ENCODE measurements at places on chromosomes 4 and X.

GRCh38 chr4:31548021-31548420 is 827.9 kb downstream of the PCDH7 start:
- no peak for DNase-seq

GRCh38 chrX:129743821-129744220 is 5.0 kb downstream of the XPNPEP2 start:
- no peak for DNase-seq

DNA sequence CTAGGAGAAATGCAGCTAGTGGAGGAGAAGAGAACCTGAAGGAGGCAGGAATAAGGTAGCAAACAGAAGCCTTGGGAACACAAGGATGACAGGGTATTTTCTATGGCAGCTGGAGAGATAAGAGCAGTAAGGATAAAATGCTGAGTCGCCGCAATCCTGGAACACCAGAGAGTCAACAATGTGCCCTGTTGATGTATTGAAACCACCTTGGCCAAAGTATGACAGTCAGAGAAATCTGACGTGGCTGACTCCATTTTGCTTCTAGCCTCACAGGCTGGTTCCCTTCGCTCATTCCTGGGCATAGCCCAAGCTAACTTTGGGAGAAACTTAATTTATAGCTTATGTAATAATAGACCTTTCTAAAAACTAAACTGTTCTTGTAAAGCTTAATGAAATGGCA is 56.6 kb upstream of the C4orf54 start:
- no peak for DNase-seq

DNA sequence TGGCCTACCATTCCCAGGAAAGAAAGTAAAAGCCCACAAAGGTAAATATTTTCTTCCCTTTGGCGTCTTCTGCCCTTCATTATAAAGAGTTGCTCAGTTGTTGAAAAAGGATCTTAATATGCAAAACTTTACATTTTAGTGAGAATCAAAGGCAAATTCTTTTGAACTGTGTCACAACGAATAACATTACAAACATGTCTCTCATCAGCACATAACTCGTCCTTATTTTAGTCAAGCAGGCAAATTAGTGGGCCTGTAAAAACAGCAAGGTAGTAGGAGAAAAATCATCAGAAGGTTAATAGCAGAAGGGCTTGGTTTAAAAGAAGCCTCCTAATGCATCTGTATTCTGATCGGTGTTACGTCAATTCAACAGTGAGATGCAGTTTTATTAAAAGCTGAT is 647.3 kb upstream of the DIPK2B start:
- no peak for DNase-seq

DNA sequence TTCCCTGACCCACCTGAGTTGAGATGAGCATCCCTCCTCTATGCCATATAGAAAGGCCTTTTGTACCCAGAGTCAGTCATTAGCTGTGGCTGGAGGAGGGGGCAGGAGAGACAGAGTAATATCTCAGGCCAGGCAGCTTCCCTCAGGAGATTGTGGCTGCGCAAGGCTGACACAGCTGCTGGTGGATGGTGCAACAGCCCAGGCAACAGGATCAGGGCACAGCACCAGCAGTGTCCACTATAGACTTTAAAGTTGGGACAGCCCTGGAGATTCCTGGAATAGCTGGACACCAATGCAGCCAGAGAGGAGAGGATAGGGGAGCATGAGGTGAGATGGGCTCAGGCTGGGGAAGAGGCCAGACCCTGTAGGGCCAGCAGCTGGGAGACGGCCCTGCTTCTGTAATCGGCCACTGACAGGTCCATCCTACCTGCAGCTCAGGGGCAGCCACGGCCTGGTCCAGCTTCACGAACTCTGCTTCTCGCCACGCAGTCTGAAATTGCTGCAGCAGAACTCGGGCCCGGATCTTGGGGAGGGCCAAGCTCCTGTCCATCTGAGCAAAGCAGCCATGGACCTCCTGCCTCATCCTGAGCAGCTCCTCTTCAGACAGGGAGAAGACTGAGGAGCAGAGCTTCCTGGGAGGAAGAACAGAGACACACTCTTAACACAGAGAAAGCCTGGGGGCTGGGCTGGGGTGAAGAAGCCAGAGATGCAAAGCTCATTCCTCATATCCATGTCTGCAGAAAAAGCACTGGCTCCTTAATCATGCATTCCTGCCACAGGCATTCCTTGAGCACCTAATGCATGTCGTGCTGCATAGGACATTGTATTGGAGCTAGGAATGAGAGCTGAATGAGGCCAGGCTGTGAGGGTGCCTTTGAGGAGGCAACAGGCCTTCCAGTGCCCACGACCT is 90.1 kb downstream of the EVC2 start:
- no peak for DNase-seq

DNA sequence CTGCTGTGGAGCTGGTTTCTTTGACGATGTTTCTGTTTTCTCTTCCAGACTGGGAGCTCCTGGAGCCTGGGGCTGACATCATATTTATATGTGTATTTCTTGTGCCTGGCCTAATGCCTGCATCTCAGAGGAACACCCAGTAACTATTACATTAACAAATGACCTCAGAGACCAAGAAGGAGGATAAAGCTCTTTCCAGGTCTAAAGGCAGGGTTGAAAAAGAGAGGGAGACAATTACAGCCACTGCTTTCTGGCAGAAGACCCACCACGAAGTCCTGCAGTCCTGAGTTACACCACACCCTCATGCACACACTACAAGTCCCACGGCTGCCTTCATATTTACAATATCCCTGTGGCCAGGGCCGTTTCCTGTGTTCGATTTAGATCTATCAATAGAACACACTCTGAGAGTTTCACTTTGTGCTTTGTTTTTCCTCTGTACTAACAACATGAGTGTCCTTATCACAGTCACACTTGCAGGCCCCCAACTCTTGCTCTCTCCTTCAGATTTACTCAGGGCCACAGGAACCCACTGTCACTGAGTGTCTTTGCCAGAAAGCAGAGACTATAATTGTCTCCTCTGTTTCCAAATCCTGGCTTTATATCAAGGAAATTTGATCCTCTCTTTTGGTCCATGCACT is 535.5 kb downstream of the MID1IP1 start:
- peak; percentile 2 for DNase-seq

DNA sequence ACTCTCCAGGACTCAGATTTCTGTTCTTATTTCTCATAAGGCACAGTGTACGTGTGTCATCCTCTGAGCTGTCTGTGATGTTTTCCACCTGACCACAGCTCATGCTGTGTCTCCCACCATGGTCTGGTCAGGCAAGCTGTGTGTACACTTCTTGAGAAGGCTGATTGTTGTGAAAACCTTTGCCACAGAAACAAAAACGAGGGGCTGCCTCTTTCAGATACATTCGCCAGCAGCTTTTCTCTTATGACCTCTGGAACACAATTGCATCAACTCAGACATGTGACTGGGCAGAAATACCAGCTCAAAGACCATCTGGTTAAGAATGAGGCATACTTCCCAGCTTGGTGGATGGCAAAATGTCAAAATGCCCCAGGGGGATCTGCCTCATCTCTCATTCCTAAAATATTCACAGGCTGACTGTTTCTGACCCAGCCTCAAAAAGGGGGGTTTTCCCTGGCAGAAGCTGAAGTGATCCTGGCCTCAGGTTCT is 46.1 kb downstream of the PGRMC2 start:
- DNase-seq, result no peak

DNA sequence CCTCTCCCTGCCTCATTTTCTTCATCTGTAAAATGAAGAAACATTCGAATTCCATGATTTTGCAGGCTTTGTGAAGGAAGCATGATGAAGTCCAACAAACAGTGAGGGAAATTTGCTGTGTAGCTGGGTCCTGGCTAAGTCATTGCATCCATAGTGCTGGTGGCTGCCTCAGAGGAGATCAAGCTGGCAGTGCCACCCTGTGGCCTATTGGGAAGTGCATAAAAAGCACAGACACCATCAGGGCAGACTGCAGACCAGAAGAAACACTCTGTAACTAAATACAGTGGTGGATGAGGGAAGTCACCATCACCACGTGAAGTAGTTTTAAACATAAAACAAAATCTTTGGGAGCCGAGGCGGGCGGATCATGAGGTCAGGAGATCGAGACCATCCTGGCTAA is 40.7 kb upstream of the DDX3X start:
- peak; percentile 24 for DNase-seq

DNA sequence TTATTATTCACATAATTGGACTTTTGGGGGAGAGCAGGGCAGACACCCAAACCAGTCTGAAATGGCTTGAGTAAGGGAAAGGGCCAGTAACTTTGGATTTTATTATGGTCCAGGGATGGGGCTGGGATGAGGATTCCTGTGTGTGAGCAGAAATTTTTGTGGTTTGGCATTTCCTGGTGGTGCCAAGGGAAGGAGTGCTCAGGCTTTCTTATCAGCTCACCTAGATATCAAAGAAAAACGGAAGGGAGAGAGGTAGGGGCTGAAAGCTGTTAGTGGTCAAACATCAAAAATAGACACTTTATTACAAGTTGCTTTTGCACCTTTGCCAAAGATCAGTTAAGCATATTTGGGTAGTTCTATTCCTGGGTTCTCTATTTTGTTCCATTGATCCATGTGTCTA is 128.5 kb upstream of the DIPK2B start:
- no peak for DNase-seq

DNA sequence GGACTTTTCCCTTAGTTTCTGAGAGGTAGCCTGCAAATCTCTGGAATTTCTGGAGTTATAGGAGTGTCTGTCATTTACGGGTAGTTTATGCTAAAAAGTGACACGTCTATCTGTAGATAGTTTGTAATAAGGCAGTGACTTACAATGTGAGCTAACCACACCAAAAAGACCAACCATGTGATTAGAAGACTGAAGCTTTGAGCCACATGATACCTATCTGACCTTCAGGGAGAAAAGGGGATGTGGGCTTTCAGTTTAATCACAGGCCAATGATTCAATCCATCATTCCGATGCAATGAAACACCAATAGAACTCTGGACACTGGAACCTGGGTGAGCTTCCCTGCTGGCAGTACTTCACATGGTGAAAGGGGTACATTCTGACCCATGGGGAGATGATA is 254.6 kb upstream of the GK2 start:
- peak; percentile 67 for DNase-seq

- DNase-seq, result no peak
Measured at GRCh38 chr4:123052007-123052406, 129.6 kb upstream of the NUDT6 start.

- no peak for DNase-seq
Measured at GRCh38 chr4:23455456-23456158, 434.2 kb downstream of the PPARGC1A start.

GRCh38 chr4:48602763-48603162 is 112.7 kb downstream of the ZAR1 start:
- DNase-seq, result no peak

GRCh38 chrX:7085879-7086278 is 61.6 kb upstream of the STS start:
- no peak for DNase-seq

- DNase-seq, result peak; percentile 38
Measured at GRCh38 chr4:8410641-8411271, 29.8 kb downstream of the ACOX3 start.

- no peak for DNase-seq
Measured at GRCh38 chr4:39394706-39395105, 12.0 kb upstream of the KLB start.

DNA sequence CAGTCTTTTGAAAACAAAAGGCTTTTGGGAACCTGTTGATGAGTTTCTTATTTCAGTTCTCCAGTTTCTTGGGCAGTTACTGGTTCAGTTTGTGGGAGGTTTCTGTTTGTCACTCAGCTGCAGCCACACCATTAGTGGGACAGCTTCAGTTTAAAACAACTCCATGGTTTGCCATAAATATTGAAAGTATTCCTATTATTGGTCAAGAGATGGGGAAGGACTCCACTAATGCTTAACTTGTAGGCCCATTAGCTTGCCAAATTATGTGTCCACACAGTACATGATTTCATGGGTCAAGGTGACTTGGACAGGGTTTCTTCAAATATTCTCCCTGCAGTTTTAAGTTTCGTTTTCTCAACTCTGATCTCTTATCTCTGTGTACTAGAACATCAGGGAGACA is 15.5 kb upstream of the ASIC5 start:
- DNase-seq, result no peak

DNA sequence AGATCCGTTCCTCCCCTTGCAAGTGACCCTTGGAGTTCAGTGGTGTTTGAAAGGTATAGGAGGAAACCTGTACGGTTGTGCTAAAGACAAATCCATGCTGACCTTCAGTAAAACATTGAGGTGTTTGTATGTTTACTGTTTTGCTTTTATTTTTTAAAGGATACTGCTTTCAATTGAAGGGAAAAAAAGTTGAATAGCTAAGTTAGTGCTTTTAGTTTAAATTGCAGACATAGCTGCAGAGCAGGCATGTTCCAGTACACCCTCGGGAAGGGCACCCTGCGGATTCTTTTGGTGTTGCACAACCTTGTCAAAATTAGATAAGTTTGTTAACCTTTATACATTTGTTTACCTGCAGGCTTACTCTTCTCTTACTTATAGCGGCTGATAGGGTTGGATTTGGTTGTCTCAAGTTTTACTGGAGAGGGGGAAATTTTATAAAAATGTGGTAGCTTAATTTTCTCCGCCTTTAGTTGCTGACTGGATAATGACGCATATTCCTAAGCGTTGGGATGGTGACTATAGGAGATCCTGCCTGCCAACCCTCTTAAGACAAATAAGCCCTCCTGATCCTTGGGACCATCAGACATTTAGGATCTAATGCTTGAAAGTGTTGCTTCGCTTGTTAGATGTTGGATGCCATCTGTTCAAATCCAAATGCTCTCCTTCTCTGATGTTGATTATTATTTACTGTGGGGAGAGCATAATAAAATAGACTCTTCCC is 2.0 kb downstream of the RAPGEF2 start:
- peak; percentile 89 for DNase-seq

- peak; percentile 54 for DNase-seq
Measured at GRCh38 chr4:76601791-76602190, 166.8 kb downstream of the SHROOM3 start.

DNA sequence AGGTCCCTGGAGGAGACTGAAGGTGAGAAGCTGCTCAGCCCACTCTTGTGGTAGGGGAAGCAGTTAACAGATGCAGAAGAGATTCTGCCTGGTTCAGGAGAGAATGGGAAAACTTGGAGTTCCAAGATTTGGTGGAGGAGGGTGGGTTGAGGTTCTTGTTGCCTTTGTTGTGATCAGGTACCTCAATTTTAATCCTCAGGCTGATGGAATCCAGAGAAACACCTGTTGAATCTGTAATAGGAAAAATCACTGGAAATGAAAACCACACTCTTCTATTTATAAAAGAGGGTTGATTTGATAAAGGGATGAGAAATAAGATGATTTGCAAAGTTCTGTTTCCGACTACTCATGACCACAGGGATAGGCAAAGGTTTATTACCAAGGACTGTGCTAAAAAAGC is 132.1 kb downstream of the EDA start:
- DNase-seq, result no peak

- no peak for DNase-seq
Measured at GRCh38 chr4:177369372-177369771, 59.7 kb downstream of the NEIL3 start.

DNA sequence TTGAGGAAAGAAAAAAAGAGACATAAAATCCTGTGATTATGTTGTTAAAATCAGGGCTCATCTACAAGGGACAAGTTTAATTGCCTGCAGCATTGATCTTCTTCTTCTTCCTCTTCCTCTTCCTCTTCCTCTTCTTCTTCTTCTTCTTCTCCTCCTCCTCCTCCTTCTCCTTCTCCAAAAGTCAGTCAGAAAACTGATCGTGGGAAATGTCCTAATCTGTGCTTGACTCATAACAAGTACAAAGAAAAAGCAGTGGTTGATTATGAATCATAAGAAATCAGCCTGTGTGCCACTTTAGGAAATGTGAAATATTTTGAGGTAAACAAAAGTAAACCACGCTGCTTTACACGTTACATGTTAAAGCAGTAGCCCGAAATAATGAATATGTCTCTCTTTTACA is 2.7 kb upstream of the ATP10D start:
- DNase-seq, result peak; percentile 30

GRCh38 chr4:167868163-167868562 is 224.2 kb upstream of the ANXA10 start:
- no peak for DNase-seq

Measured in OCI-M1 (cell line).